ENCODE measurements at places on chromosomes 7 and 10. TPM values are rescaled to one million over a fixed set of nuclear protein-coding genes. Genes with fewer than 3 reads are reported as not detected.

Gene ERVW-1
- total RNA-seq, result not detected

Gene SLC26A3
- total RNA-seq, result not detected

Gene PRSS37
- total RNA-seq, result not detected

Gene TIMM23B
- 17.8 TPM for total RNA-seq

Gene HSPB1
- total RNA-seq, result 2.7 TPM

Gene CRYGN
- total RNA-seq, result not detected

Gene NYAP1
- total RNA-seq, result 47.9 TPM
